T follicular helper cell (primary cell): ENCODE measurements at places on chromosomes 4 and X.
A peak's percentile ranks its signal among the peaks of the same experiment; 100 is the strongest.

GRCh38 chr4:122928930-122929329, 6.5 kb upstream of the NUDT6 start:
- no peak for DNase-seq

DNA sequence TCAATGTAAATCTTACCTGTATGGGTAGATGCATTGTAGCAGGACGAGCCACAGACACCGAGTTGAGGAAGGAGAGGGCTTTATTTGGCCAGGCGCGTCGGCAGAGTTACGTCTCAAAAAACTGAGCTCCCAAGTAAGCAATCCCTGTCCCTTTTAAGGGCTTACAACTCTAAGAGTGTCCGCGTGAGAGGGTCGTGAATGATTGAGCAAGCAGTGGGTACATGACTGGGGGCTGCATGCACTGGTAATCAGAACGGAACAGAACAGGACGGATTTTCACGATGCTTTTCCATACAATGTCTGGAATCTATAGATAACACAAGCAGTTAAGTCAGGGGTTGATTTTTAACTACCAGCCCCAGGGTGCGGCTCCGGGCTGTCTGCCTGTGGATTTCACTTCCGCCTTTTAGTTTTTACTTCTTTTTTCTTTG, 524.9 kb upstream of the HTR2C start:
- no peak for DNase-seq

GRCh38 chrX:30712214-30712613, 59.0 kb downstream of the GK start:
- no peak for DNase-seq

- DNase-seq, result no peak
Measured at GRCh38 chr4:55485821-55486220, 60.9 kb downstream of the CLOCK start.

GRCh38 chrX:38271154-38271716, 50.6 kb upstream of the SRPX start:
- no peak for DNase-seq

- no peak for DNase-seq
Measured at GRCh38 chr4:102783006-102783405, 22.2 kb upstream of the MANBA start.

- DNase-seq, result no peak
Measured at GRCh38 chr4:71187404-71188155, 151.2 kb upstream of the SLC4A4 start.

DNA sequence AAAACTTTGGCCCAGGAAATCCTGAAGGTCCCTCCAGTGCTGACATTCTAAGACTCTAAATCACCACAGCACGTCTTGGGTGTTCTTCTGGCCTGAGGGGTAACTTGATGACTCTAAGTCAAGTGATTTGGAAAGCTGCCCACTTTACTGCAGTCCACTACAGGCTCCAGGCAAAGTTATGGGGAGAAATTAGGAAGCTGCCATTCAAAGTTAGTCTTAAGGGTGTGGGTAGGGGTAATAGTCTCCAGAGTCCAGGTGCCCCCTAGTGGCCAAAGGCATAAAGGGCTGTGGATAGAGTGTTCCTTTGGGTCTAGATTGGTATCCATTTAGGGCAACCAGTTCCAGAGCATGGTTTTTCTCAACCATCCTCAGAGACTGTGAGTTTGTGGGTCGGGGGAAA, 38.7 kb upstream of the SLC16A2 start:
- DNase-seq, result peak; percentile 29

- peak; percentile 33 for DNase-seq
Measured at GRCh38 chrX:39772057-39772832, 325.5 kb downstream of the BCOR start.

DNA sequence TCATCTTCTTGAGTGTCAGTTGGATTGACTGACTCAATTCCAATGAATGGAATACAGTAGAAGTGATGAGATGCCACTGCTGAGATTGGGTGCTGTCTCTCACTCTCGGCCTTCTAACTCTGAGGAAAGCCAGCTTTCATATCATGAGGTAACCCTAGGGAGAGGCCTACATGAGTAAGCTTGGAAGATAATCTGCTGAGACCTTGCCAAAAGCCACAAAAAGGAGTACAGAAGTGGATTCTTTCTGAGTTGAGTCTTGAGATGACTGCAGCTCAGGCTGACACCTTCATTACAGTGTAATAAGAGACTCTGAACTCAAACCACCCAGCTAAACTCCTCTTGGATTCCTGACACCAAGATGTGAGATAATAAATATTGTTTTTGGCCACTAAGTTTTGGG, 537.4 kb upstream of the MAGEB18 start:
- no peak for DNase-seq

DNA sequence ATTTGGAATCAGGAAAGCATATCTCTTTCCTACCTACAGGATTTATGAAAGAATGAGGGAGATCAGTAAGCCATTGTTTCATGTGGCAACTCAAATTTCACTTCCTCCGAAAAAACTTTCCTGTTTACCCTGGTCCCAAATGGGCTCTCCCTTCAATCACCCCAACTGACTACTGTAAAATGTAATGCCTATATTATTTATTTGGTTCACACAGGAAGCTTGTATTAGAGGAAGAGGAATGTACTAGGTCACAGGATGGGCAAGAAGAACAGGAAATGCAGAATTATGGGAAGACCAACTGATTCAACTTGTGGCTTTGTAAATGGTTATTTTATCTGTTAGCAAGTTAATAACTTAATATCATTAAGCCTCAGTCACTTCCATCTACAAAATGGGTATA, 23.1 kb downstream of the COL4A6 start:
- DNase-seq, result no peak

- DNase-seq, result no peak
Measured at GRCh38 chr4:15502384-15502783, 32.7 kb downstream of the CC2D2A start.

- no peak for DNase-seq
Measured at GRCh38 chrX:154000051-154000450, 19.7 kb downstream of the IRAK1 start.

- no peak for DNase-seq
Measured at GRCh38 chrX:96564595-96564994, 120.0 kb upstream of the DIAPH2 start.

DNA sequence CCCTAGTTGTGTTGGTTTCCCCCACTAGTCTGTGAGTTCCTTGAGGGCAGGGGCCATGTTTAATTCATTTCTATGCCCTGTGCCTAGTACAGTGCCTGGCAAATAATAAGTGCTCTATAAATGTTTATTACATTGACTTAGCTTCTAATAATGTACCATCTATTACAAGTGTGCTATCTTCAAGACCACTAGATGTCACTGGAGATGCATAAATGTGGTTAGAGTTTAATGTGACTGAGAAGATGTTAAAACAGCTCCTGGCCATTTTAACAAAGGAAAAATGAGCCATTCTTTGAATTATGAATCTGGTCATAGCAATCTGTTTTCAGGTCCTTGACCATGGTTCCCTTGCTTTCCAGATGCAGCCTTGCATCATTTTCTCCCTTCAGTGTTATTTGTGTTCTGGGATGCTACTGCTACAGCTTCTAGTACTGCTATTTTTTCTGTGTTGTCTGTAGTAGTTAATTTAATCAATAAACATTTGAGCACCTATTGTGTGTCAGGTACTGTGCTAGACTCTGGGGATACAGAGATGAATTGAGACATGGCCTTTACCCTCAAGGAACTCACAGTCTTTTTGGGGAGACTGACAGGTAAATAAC, 43.2 kb downstream of the SLC9A6 start:
- no peak for DNase-seq

DNA sequence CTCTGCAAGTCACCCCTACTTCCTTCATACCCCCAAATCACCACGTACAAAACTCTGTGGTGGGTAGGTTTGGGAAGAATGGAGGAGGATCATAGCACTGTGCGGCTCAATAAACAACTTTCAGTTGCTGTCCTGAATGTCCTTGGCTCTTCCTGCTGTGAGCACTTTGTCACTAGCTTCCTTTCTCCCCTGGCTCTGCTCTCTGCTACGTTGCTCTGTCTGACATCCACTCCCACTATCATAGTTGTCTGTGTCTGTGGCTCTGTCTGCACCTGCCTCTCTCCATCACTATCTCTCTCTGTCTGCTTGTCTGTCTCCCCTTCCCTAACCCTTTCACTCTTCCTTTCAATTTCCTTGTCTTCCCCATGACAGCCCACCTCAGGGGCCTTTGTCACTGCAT, 21.2 kb upstream of the SMPX start:
- no peak for DNase-seq

GRCh38 chrX:15143050-15143824, 126.6 kb downstream of the ASB9 start:
- peak; percentile 27 for DNase-seq

DNA sequence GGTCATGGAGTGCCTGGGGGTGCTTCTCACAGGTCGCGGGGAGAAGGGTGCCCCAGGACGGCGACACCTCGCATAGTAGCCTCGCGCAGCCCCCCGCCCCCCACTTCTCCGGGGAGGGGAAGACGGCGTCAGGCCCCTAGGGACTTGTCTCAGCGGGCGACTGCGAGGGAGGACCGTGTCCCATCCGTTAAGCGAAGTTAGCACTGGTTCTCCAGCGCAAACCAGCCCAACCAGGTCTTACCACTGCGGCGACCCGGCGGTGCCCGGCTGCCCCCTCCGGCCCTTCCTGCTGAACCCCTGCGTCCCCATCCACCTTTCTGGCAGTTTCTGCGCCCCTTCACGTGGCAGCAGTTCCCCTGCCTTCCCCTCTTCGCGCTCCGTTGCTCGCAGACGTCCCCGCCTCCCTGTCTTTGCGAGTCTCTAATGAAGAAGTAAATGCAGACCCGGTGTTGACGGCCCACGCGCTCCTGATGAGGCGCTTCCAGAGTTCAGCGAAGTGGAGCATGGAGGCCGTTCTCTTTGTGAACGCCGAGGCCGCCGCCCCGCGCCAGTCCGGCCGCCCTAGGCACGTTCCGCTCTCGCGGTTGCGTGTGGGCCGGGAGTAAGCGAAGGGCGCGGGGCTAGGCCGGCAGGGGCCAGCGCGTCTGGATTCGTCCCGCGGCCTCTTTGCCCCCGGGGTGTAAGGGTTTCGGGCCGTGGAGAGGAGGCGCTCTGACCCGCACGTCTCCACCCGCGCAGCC, 3.0 kb downstream of the SLIT2 start:
- no peak for DNase-seq

GRCh38 chr4:33709247-33709646, 2535.1 kb downstream of the ARAP2 start:
- no peak for DNase-seq

- no peak for DNase-seq
Measured at GRCh38 chrX:15310117-15310516, 5.3 kb downstream of the ASB11 start.

GRCh38 chr4:80182237-80182866, 15.0 kb upstream of the PRDM8 start:
- no peak for DNase-seq

- no peak for DNase-seq
Measured at GRCh38 chr4:66575008-66575696, 904.9 kb upstream of the EPHA5 start.

- no peak for DNase-seq
Measured at GRCh38 chr4:30413915-30414314, 306.3 kb upstream of the PCDH7 start.

- no peak for DNase-seq
Measured at GRCh38 chr4:117331817-117332216, 246.4 kb upstream of the TRAM1L1 start.

DNA sequence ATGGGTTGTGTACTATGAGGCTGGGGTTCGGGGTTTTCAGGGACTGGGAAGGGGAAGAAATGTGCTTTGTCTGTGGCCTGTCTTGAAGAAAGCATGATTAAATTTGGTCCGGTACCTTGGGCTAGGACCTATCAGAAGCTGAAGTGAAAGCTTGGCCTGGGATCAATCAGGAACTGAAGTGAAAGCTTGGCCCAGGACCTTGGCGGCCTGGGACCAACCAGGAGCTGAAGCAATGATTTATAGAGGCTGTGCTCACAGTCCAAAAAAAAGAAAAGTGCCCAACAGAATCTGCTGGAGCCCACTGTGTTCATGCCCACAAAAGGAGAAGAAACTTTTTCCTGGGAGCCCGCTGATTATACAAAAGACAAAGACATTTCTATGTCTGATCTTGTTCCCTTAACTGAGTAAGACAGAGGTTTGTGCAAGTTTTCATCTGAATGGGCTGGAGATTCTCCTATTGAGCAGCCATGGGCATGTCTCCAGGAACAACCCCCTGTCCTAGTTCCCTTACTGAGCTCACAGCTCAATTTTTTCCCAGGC, 1427.9 kb downstream of the FAM133A start:
- no peak for DNase-seq

- no peak for DNase-seq
Measured at GRCh38 chr4:101141230-101141629, 206.1 kb downstream of the PPP3CA start.

- DNase-seq, result no peak
Measured at GRCh38 chrX:9690046-9690445, 75.6 kb downstream of the GPR143 start.

- no peak for DNase-seq
Measured at GRCh38 chr4:101328063-101328602, 19.2 kb downstream of the PPP3CA start.

GRCh38 chrX:8845469-8845868, 44.3 kb upstream of the FAM9A start:
- DNase-seq, result no peak
